ENCODE measurements at places on chromosomes 16 and 17.

DNA sequence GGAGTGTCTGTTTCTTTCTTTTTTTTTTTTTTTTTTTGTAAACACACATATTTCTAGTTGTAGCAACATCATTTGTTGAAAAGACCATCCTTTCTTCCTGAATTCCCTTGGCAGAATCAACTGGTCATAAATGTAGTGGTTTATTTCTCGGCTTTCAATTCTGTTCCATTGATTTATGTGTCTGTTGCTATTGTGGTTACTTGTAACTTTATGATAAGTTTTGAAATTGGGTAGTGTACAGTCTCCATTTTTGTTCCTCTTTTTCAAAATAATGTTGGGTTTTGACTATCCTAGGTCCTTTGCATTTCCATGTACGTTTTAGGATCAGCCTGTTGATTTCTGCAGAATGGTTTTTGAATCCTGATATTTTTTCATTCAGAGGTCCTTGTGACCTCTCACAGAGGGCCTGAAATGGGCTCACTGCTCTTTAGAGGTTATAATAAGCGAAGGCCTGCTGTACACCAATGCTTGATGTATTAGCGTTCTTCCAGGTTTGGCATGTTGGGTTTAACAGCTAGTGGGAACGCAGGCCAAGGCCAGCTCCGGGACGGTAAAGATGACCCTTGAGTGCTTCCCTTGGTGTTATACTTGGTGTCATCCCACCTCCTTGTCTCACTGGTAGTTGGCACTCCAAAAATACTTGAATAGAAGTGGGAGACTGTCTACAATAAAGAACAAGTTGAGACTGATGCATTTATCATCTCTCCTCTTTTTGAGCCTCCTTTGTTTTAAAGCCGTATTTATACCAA, 43.8 kb downstream of the ZNRF1 start:
- DNase-seq: no peak

GRCh38 chr17:45578516-45579455, 88.3 kb upstream of the PLEKHM1 start:
- no peak for DNase-seq

GRCh38 chr17:27360507-27360906, 66.6 kb downstream of the WSB1 start:
- no peak for DNase-seq

DNA sequence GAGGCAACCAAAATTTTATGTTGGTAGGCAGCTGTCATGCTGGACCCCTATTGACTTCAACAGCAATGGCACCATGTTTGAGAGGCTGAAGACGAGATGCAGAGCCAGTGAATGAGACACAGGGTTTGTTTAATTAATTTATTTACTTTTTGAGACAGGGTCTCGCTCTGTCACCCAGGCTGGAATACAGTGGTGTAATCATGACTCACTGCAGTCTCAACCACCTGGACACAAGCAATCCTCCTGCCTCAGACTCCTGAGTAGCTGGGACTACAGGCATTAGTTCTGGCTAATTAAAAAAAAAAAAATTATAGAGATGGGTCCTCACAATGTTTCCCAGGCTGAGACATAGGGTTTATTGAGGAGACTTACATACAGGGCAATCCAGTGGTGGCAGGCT, 36.2 kb upstream of the PPM1D start:
- no peak for DNase-seq

GRCh38 chr16:14097182-14097959, 26.3 kb downstream of the MRTFB start:
- no peak for DNase-seq

- no peak for DNase-seq
Measured at GRCh38 chr16:65249768-65250167, 127.9 kb upstream of the CDH11 start.

DNA sequence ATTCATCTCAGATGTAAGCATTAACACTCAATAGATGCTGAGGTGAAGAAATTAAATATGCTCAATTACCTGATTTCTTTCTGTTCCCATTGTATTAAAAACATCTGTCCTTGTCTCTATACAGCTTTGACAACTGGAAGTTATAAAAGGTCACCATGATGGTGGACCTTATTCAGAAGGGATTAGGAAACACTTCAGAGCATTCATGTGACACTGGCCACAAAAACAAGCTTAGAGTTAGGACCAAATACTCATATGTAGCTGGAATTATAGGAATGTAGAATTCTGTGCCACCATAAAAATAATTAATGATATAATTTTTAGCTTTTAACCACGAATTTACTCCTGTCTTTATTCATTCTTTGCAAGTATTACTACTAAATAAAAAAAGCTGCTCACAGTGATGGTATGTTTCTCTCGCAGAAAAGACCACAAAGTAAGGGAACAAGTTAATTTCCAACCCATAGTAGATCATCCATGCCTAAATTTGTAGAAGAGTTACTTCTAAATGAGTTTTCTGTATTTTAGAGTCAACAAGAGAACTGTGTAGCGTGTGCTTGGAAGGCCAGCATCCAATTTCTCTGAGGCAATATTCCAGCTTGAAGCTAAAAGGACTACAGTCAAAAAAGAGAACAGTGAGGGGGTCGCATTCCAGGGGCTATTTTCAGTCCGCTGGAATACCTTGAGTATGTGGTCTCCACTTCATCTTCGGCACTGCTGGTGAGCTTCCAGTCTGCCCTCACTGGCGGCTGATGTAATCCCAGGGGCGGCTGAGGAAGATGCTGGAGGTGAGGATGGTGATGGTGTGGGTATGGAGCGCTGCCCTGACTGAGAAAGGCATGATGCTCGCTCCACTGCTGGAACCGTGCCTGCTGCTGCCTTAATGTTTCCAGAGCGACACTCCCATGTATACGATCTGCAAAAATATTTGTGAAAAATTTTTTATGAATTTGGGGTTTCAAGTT, 63.7 kb downstream of the CACNG1 start:
- no peak for DNase-seq

DNA sequence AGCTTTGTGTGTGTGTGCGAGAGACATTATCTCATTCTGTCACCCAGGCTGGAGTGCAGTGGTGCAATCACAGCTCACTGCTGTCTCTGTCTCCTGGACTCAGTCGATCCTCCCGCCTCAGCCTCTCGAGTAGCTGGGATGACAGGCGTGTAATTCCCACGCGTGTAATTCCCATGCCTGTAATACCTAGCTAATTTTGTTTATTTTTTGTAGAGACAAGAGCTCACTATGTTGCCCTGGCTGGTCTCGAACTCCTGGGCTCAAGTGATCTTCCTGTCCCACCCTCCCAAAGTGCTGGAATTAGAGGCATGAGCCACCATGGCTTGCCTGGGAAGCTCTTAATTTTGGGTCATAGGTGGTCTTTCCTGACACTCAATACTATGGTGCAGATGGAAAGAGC, 205.3 kb upstream of the TNRC6C start:
- no peak for DNase-seq

DNA sequence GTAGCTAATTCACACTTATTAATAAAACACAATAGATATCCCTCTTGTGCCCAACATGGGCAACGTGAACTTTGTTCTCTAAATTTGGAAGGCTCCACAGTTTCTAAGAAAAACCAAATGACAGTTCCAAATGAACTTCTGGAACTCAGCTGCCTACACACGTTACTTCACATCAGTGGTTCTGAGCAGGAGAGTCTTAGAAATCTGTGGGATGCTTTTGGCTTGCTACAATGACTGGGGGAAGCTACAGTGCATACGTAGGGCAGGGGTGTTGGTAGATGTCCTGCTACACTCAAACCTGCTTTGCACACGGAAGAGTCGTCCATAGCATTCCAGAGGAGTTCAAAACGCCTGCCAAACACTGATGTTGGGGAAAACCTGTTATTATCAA, 8.0 kb downstream of the TXNDC11 start:
- no peak for DNase-seq

DNA sequence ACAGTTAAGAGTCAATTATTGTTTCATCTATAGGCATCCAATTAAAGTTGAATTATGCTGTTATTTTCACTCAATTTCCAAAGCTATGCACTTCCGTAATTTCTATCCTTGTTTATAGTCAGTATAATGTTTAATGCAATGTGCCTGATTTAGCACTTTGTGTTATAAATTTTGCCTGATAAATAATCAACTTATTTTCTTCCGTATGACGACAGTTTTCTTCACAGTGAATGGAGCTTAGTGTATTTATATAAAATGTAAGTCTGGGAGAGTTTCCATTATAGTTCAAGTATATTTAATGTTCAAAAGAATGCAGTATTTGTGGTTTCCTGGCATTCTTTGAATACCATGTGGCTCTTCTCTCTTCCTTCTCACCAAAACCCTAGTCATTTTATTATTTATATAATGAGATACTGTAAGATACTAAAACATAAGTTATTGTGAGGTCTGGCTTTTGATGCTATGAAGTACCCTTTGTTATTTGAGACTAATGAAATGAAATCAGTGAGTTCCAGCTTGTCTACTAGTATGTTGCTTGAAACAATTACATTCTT, 240.6 kb downstream of the PRKCA start:
- DNase-seq: peak; percentile 82

- no peak for DNase-seq
Measured at GRCh38 chr17:45336390-45337182, 19.8 kb upstream of the MAP3K14 start.

- DNase-seq: no peak
Measured at GRCh38 chr17:42378359-42378958, 9.8 kb downstream of the STAT3 start.

GRCh38 chr16:53781023-53781605, 77.2 kb downstream of the FTO start:
- DNase-seq: no peak

- no peak for DNase-seq
Measured at GRCh38 chr16:2960183-2961010, 3.7 kb upstream of the KREMEN2 start.

GRCh38 chr17:79033741-79034501, 10.0 kb downstream of the C1QTNF1 start:
- DNase-seq: no peak

GRCh38 chr17:67095803-67096202, 51.4 kb downstream of the CACNG1 start:
- peak; percentile 19 for DNase-seq

- no peak for DNase-seq
Measured at GRCh38 chr16:49578435-49579024, 204.9 kb downstream of the C16orf78 start.

DNA sequence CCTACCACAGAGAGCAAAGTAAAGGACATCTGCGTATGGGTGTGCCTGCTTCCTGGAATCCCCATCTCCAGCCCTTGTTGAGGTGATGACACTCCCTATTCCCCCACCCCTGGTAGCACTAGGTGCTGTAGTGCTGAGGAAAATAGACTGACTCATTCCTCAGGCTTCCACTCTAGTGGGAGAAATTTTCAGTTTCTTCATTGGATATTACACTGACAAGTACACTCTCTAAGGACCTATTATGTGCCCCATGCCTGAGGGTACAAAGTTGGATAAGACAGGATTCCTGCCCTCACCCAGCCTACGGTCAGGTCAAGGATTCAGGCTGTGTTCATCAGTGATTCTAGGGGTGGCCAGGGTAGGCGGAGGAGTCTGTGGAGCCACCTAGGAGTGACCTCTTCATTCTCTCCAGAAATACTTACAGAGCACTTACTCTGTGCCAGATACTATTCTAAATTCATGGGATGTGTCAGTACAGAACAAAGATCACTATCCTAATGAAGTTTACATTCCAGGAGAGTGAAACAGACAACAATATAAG, 4.5 kb upstream of the ZC3H7A start:
- no peak for DNase-seq

DNA sequence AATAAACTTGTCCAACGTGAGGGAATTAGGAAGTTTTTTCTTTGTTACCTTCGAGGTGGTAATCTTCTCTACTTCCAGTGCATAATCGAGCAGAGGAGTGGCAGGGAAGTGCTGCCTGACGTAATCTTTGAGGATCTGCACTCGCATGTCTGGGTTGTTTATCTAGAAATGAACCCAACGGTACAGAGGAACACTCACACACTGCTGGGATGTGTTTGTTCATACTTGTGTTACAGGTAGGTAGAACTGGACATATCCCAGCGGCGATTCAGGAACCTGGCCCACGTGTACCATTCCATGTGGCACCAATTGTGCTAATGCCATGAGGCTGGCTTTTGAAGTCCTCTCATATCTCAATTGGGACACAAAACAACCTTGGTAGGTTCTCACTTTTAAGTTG, 4.2 kb upstream of the KLHL11 start:
- DNase-seq: no peak

GRCh38 chr16:71492786-71493185, 3.7 kb upstream of the ZNF19 start:
- DNase-seq: no peak

- DNase-seq: no peak
Measured at GRCh38 chr17:27524594-27524993, 68.3 kb downstream of the KSR1 start.
